ENCODE measurements at places on chromosomes 16 and 17.

GRCh38 chr16:67150047-67150832 lies 558 bp downstream of the B3GNT9 start:
- DNase-seq = no peak

DNA sequence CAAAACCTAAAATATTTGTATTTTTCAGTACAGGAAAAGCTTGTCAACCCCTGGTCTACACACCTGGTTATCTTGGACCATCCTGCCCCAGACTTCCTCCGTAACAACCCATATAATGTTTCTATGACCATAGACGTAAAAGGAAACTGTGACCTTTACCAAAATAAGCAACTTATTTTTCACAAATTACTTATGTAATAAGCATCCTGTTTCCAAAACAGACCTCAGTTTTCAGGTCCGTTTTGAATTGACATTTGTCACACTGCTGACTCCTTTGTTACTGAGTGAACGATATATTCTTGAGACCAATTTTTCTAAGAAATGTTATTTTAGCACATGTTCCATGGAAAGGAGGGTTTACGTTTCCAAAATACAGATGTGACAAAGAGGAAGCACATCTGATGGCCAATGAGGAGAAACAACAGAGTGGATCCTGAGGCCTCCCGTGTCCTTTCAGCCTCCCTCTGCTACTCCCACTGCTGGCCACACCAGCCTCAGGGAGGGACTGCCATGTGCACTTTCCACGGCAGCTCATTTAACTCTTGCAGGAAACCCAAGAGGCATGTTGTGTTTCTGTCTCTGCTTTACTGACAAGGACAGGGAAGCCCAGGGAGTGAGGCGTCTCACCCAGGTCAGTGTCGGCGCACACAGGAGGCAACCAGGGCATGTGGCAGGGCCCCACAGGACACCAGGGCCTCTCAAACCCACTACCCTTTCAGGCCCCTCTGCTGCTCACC lies 20.1 kb upstream of the ALDH3A1 start:
- no peak for DNase-seq

GRCh38 chr17:76048711-76049110 lies 21.6 kb upstream of the EVPL start:
- no peak for DNase-seq

DNA sequence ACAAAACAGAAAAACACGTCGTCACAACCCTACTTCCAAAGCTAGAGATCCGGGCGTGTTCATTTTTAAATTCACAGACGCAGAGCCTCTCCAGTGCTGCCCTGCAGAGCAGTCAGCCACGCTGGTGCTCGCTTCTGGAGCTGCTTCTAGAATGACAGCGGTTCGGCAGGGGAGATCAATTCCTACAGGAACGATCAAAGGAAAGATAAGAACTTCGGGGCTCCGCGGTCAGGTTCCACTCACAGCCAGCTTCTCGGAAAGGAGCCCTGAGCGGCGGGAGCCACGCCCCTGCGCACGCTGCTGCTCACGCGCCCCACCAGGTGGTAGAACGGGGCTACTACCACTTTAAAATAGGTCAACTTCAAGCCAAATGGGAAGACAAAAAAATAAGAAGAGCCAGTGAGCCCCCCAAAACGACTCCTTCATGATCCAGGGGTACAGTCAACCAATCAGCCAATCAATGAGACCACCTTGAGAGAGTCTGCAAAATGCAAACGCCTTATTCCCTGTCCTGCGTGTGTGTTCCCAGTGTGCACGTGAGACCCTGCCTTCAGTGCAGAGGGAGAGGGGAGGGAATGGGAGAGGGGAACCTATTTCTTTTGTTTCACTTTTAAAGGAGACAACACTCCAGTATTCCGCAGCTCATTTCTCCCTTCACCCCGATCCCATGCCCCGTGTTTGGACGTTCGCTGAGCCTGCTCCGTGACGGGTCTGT lies 209.7 kb downstream of the RBFOX3 start:
- no peak for DNase-seq

- no peak for DNase-seq
These were observed 27.8 kb downstream of the TMEM204 start for GRCh38 chr16:1561266-1561665.

DNA sequence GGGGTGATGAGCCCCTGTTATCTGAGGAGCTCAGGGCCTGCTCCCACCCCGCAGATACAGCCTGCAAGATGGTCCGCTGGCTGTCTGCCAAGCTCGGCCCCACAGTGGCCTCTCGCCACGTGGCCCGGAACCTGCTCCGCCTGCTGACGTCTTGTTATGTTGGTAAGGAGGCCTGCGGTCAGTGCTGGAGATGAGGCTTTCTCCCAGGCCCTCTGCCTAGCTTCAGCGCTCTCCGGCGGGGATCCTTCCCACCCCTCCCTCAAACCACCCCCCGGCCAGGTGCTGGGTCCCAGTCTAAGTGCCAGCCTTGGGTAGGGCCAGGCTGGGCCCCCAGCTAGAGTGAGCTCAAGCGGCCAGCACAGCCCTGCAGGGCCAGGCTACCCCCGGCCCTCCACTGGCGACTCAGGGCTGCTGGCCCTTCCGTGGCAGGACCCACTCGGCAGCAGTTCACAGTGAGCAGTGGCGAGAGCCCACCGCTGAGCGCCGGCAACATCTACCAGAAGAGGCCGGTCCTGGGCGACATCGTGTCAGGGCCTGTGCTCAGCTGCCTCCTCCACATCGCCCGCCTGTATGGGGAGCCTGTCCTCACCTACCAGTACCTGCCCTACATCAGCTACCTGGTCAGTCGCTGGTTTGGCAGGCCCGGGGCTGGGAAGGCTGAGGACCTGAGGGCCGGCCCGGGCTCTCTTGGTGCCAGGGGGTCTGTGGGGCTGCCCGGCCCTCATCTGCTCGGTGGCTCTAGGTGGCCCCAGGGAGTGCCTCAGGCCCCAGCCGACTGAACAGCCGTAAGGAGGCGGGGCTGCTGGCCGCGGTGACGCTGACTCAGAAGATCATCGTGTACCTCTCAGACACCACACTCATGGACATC lies 6.1 kb downstream of the WDR81 start:
- no peak for DNase-seq

GRCh38 chr16:15949210-15950160 lies at the start of gene ABCC1:
TSS of gene ABCC1 (plus strand) at chr16:15949616. CDS start at chr16:15949752, 136 bp downstream.
- DNase-seq = no peak

DNA sequence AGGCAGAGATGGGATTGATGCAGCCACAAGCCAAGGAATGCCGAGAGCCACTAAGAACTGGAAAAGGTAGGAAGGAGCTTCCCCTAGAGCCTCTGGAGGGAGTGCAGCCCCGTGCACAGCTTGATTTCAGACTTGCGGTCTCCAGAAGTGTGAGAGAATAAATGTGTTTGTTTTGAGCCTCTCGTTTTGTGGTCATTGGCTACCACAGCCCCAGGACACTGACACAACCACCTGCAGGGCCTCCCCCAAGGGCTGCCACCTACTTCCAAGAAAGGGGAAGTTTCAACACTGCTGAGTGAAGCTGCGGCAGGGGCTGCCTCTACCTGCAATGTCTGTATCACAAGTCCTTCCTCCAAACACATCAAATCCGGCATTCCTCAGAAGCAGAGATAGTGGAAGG lies 346.9 kb downstream of the C16orf95 start:
- no peak for DNase-seq

DNA sequence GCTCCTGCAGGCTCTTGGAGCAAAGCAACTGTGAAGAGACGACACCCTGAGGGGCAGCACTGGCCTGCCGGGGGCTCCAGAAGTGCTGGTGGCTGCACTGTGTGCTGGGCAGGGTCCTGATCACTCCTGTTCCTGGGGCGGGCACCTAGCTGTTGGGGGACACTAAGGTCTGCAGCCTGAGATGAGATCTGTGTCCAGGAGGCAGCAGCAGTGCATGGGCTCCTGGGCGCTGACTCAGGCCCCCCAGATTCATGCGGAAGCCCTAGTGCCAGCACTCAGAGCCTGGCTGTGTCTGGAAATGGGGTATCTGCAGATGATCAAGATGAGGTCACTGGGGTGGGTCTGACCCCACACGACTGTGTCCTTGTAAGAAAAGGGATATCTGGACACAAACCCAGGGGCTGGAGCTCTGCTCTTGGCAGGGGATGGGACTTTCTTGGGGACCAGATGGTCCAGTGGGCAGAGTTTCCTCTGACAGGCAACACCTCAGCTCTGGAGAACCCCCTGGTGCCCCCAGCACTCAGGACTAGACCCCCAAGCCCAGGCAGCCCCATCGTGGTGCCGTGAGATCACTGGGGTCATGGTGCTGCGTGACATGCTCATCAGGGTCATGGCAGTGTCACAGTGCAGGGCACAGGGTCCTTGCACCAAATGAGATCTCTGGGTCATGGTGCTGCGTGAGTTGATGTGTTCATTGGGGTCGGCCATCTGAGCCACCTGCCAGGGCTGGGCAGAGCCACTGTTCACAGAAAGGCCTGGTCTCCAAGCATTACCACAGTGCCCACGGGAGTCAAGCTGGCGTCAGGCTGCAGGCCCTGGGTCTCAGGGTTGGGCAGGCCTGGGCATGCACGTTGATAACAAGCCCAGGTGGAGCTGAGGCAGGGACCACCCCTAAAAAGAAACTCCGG lies 9.5 kb downstream of the FAAP100 start:
- no peak for DNase-seq

GRCh38 chr16:55044201-55044975 lies 113.7 kb downstream of the IRX5 start:
- DNase-seq = no peak

All from NCI-H1417 treated with DMSO at 0.1 percent for 48 hours (cell line).